ENCODE measurements at places on chromosomes 12 and 14. TPM values are rescaled to one million over a fixed set of nuclear protein-coding genes. Genes with fewer than 3 reads are reported as not detected.

The EML5 gene
- total RNA-seq: 1.0 TPM

The HHIPL1 gene
- total RNA-seq: 2.0 TPM

The ARHGAP9 gene
- 4.6 TPM for total RNA-seq

The CBLN3 gene
- 0.07 TPM for total RNA-seq

The HSPB8 gene
- 4.7 TPM for total RNA-seq

The ZNF219 gene
- 153 TPM for total RNA-seq

The EXD2 gene
- 20.9 TPM for total RNA-seq

The HELB gene
- total RNA-seq: 11.9 TPM

The RPGRIP1 gene
- 1.6 TPM for total RNA-seq

The SPIC gene
- not detected for total RNA-seq

- DNase-seq: peak; percentile 90
Observed at GRCh38 chr14:96584199-96584906, 82.2 kb downstream of the PAPOLA start.

GRCh38 chr12:30952015-30952414 lies 25.5 kb downstream of the TSPAN11 start:
- DNase-seq: no peak

DNA sequence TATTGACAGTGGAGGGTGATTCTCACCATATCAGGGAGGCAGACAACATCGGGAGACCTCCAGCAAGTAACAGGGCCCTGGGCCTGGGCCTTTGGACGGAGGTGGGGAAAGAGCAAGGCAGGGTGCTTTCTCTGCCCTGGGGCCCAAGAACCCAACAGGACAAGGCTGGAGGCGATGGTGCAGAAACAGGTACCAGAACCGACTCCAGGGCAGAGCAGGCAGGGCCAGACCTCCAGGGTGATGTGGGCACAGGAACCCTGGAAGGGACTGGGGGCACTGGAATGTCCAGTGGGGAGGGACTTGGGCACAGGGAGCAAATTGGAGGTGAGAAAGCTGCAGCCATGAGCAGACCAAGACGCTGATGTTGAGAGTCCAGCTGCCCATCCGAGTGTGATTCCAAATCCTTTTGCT lies 44.4 kb downstream of the PRMT8 start:
- no peak for DNase-seq

- DNase-seq: peak; percentile 52
Observed at GRCh38 chr12:94795520-94795919, 145.2 kb upstream of the TMCC3 start.

GRCh38 chr14:106318700-106319099 lies 792.3 kb downstream of the TMEM121 start:
- DNase-seq: no peak

GRCh38 chr14:23321572-23322547 lies 603 bp downstream of the PABPN1 start:
- DNase-seq: peak; percentile 58

GRCh38 chr14:90580377-90581335 lies 183.8 kb downstream of the CALM1 start:
- no peak for DNase-seq

DNA sequence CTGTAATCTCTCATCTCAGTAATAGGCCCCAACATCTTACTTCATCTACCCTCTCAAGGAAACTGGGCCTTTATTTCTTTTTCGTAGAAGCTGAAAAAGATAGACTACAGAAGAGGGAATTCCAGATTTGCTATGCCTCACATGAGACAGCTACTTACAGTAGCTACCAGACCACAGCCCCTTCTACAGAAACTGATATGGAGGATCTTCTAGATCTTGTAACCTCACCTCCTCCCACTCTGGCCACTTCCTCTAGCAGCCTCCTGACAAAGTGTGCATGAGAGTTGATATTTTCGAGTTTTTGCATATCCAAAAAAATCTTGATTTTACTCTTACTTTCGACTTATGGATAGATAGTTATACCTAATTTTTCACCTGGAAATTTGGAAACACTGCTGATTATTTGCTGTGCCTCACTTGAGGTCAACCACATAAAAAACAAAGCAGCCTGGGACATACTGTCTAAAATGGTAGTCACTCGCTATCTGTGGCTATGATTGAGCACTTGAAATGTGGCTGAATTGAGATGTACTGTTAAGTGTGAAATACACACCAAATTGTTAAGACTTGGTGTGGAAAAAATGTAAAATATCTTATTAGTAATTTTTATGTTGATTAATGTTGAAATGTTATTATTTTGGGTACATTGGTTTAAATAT lies 86.3 kb upstream of the NID2 start:
- DNase-seq: no peak

- no peak for DNase-seq
Observed at GRCh38 chr12:67754933-67755697, 106.6 kb downstream of the DYRK2 start.

- DNase-seq: no peak
Observed at GRCh38 chr12:24864796-24865125, 84.1 kb downstream of the BCAT1 start.

DNA sequence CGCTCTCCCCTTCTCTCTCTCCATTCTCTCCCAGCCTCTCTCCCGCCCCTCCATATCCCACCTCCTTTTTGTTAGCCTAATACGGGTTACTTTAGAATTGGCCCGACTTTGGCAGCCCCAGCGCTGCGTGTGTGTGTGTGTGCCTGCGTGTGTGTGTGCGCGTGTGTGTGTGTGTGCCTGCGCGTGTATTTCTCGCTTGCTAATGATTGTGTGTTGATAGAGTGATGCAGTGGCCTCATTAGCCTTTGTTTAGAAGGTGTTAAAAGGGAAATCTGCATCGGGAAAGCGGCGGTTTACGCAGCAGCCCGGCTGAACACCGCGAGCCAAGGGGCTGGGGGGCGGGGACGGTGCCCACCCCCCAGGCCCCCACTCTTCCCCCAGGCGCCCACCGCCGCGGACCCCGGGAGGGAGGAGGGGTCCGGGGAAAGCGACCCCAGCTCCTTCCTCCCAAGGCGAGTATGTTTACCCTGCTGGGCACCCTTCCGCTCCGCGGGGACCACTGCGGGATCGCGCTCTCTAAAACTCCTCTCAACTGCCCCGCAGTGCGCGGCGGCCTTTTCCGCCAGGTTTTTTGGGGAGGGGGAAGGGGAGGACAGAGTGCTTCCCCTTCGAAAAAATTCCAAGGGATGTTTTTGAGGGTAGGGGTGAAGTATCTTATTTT lies 6.8 kb upstream of the LHX5 start:
- DNase-seq: peak; percentile 77

- DNase-seq: no peak
Observed at GRCh38 chr12:23947395-23947794, 2.1 kb downstream of the SOX5 start.

DNA sequence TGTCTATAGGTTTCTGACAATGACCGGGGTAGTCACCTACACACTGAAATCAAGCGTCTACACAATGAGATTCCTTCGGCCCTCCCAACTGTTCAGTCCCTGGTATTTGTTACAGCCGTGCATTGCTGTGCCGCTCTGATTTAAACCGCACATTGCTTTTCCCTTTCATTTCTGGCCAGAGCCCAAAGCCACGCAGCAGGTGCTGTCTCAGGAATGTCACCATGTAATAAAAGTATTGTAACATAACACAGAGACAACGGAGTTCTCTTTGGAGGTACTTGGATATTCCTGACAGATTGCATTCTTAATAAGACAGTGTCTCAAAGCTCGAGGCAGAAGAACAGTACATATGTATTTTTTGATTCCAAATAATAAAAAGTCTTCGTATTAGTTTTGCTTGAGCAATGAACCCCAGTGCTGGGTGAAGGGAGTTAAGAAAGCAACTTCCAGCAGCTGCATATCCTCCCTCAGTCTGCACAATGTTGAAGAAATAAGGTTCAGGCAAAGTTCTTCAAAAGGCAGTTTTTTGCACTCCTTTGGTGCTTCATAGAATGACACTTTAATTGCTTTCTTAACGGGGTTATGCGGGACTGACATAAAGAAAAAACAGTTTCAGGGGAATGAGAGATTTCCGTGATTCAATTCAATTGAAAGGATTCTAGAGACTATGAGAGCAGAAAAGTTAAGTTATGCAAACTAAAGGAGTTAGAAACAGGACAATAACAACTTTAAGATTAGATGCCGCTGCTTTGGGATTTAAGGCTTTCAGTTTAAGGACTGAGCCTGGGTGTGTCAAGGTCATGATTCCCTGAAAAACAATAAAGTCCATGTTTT lies 288.7 kb upstream of the FLRT2 start:
- DNase-seq: no peak

- no peak for DNase-seq
Observed at GRCh38 chr12:102504280-102504679, 23.9 kb upstream of the IGF1 start.

GRCh38 chr14:23121361-23121771 lies 2.3 kb upstream of the CEBPE start:
- DNase-seq: no peak

DNA sequence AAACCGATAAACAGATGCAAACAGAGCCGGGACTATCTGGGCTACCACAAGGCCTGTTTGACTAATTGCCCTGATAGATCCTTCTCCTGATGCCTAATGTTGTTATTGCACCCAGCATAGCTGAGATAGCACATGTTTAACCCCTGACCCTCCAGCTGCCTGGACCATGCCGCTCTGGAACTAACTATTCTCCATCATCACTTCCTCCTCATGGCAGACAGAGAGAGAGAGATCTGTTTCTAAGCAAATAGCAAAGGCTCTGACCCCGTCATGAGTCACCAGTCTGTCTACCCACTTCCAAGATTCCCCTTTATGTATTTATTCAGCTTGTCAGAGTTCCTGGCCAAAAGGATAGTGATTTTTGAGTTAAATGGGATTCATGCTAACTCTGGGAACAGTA lies 58.2 kb upstream of the FLRT2 start:
- DNase-seq: no peak

GRCh38 chr12:32400866-32401265 lies 1.5 kb downstream of the FGD4 start:
- no peak for DNase-seq

DNA sequence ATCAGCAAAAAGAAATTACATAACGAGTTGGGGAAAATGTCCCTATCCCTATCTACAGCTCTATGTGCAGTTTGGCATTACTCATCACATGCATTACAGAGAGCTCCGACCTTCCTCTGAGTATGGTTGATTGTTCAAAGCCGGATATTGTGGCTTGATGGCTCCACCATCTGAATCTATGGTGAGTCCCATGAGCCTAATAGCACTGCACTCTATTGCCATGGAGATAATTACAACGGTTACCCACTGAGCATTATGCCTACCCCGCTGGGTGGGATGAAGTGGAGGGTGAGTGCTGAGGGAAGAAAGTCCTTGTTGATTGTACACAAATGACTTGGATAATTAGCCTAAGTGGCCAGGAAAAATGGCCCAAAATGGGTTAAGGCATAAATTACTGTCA lies 800.5 kb downstream of the NRXN3 start:
- no peak for DNase-seq

DNA sequence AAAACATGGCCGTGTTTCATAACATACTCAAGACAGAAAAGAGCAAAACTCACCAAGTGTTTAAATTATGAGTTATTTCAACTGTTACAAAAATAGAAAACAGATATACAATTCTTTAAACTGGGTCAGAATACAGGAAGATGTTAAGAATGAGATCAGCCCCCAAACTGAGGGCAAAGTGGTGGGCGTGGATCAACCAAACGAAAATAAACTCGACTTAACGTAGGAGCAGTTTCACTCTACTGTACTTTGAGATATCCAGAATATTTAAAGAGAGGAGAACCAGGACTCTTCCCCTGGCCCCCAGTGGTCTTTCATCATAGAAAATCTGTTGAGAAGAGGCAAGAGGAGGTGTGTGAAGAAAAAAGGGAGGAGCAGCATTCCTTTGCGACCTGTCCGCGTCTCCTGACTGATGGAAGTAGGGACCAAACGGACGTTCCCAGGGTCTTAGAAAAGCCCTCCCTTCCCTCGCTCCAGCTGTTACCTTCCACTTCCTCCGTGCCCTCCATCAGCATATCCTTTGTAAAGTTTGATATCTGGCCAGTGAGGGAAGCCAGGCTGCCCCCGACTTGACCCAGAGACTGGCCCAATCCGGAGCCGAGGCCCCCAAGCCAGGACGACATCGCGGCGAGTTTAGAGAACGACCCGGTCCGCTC lies 668 bp downstream of the TRIP11 start:
- peak; percentile 98 for DNase-seq

DNA sequence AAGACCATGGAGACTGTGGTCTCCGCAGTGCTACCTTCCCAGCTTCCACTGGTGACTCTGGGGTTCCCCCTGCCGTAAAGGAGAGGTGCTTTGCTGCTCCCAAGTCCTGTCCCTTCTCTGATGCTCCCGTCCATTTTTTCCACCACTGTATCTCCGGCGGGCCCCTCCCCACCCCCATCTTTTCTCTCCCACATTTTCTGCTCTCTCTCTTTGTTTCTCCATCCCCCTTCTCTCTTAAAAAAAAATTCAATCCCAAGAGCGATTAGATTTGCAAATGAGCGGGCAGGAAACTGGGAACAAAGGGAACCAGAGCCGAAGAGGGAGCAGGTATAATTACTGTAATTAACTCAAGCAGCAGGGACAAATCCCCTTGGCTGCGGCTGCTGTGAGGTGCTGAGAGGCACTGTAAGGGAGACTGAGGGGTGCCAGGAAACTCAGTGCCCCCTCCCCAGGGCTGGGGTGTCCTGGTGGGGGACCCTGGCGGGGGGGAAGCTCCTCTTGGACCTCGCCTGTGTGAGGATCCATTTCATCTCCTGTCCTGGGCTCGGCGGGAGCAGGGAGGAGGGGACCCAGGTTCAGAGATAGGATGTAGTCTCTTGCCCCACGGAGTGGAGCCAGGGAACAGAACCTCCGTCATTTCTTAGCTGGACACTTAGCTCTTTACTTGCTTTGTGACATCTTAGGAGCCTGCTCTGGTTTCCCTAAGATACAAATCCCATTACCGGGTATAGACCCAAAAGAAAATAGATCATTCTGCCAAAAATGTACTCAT lies 140.4 kb upstream of the NRXN3 start:
- peak; percentile 75 for DNase-seq

DNA sequence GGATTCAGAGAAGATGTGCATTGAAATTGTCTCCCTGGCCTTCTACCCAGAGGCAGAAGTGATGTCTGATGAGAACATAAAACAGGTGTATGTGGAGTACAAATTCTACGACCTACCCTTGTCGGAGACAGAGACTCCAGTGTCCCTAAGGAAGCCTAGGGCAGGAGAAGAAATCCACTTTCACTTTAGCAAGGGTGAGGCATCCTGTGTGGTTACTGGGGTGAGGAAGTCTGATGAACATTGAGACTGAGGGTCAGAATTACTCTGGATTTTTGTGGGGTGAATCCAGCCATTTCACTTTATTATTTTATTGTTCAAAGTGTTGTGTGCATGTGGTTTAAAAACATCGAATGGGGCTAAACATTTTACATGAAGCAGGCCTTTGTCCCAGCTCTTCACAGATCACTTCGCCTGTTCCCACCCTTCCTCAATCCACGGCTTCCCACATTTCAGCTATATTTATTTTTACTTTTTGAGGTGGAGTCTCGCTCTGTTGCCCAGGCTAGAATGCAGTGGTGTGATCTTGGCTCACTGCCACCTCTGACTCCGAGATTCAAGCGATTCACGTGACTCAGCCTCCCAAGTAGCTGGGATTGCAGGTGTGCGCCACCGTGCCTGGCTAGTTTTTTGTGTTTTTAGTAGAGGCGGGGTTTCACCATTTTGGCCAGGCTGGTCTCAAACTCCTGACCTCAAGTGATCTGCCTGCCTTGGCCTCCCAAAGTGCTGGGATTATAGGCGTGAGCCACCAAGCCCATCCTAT lies 40.6 kb downstream of the SUPT16H start:
- DNase-seq: no peak

All from GM23338 (cell line).